ENCODE measurements at places on chromosomes 11 and 22.

DNA sequence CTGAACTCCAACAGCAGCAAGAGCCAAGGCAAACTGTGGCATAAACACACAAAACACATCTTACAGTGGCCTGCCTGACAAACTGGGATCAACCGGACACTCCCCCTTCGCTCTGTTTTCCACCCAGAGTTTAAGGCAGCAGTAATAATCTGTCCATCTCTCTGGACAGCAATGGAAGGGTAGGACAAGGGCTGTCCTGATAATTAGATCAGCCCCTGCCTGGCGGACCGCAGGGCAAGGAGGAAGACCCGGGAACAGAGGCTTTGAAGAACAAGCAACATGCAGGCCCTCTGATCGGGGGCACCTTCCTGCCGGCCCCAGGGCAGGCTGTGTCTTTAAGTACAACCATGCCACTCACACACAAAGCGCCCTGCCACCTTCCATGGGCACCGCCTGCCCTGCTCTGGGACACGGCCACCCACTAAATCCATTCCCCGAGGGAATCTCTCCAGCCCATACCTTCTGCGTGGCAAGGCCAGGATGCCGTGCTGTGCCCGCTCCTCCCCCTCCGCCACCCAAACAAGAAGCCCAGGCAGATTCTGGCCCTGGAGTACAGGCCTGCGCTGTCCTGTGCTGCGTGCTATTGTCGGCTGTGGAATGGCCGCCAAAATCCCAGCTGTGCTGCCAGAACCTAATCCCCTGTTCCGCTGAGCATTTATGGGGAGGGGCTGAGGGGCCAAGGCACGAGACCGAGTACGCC is 38.8 kb downstream of the NUMA1 start:
- DNase-seq: peak; percentile 82

GRCh38 chr11:134604886-134605285 is 192.8 kb upstream of the B3GAT1 start:
- DNase-seq: no peak

GRCh38 chr11:110076371-110076965 is 16.7 kb upstream of the ZC3H12C start:
- DNase-seq: peak; percentile 75

- DNase-seq: no peak
Measured at GRCh38 chr11:21625982-21626381, 566.9 kb upstream of the ANO5 start.

DNA sequence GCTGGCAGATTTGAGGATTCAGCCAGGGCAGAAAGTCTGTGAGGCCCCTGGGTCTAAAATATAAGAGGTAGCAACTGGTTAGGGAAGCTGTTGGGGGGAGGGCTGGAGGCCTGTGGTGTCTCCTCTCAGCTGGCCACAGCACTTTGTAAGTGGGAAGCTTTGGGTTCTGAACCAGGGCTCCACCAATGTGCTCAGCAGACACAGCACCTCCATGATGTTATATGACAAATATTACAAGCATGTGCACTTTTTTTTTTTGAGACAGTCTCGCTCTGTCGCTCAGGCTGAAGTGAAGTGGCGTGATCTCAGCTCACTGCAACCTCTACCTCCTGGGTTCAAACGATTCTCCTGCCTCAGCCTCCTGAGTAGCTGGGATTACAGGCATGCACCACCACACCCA is 8.0 kb downstream of the ARHGAP1 start:
- DNase-seq: no peak

DNA sequence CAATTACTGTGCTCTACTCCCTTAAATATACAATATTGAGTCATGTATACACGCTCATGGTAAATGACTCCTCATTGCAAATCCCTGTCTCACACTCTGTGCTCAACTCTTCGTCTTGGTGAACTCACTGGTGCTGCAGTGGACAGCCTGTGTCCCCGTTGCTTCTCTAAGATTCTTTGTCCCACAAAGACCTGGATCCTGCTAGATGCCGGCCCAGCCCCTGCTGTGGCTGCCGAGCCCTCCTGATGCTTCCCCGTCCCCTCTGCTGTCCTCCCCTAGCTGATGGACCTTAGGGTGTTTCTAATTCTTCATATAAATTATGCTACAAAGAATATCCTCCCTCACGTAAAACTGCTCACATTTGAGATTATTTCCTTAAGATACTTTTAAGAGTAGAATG is 5.5 kb downstream of the APOL2 start:
- no peak for DNase-seq

DNA sequence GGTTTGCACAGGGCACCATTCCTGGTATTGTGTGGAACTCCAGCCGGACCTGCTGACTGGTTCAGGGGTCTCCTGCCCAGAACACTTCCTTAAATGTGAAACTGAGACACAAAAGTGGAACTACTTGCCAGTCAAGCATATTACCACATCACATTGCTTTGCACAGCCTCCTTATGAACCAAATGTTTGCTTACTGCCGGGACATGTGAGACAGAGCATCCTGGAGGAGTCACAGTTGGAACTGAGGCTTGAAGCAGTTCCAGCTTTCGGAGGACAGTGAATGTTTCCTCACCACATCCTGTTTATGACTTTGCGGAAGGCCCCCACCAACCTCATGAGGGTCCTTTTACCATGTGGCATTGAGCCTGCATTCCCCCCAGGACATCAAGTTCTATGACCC is 105.8 kb upstream of the ARHGAP42 start:
- no peak for DNase-seq

- no peak for DNase-seq
Measured at GRCh38 chr22:31891366-31892079, 52.8 kb upstream of the YWHAH start.

DNA sequence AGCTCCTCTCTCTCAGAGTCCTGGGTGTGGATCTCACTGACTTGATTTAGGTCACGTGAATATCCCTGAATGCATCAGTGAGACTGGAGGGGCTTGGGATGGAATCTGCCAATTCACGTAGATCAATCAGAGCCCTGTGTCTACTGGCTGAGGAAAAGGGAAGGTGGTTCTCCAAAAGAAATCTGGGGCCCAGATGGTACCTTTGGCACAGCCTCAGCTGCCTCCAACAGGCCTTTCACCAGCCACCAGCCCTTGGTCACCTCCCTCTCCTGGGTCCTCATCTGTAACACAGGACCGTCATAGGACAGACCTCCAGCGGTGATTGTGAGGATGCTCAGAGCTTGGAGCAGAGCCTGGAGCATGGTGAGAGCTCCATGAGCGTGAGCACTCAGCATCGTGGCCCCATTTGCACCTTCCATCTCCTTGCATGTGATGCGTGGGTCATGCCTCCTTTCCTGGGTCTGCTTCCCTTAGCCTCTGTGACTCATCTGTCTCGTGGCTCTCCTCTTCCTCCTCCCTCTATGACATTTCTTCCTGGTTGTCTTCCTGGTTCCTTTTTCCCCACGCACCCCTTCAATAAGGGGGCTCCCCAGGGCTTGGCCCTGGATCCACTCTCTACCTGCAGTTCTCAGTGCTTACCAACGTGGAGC is 7.5 kb upstream of the MIEF1 start:
- no peak for DNase-seq

DNA sequence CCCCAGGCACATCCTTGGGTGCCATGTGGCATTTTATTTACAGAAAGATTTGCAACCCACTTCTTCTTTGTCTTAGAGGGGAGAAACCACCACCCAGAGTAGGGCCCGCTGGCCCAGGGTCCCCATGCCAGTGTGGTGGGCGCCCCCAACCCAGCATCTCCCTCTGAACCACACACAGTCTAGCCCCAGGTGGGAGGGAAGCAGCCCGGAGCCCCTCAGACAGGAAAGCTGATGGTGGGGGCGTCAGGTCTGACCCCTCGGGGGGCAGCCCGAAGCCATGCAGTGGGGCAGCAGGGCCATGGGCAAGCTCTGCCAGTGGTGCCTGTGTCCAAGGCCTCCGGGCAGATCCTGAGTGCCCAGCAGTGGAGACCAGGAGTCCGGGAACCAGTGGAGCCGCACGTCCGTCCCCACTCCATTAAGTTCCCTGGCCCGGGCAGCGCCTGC is 11.7 kb downstream of the TRPM5 start:
- no peak for DNase-seq

DNA sequence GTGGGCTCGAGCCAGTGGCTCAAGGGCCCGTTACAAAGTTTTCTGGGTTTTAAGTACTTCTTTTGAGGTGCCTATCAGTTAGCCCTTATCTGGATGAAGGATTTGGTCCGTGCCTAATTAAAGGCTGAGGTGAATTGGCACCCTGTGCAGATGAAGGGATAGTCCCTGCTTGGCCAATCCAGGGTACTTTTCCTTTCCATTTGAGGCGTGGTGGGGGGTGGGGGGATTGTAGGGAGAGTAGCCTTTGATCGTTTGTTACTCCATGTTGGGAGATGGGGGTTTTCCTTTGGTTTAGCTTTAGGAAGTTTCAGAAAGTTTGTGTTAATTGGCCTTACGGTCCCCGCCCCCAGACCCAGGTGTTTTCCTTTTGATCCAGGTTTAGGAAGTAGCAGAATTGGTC is 170.8 kb downstream of the DDX10 start:
- DNase-seq: no peak

- no peak for DNase-seq
Measured at GRCh38 chr11:115644856-115645255, 140.6 kb upstream of the CADM1 start.

Measured in hepatocyte (in vitro differentiated cells).